ENCODE measurements at places on chromosomes 13 and 19. TPM values are rescaled to one million over a fixed set of nuclear protein-coding genes. Genes with fewer than 3 reads are reported as not detected.

The ZSCAN18 gene
- 43.2 TPM for total RNA-seq

The OR7E24 gene
- not detected for total RNA-seq

The SBSN gene
- total RNA-seq: 1.4 TPM

The TMIGD2 gene
- total RNA-seq: not detected

The DHDH gene
- total RNA-seq: not detected

The EMP3 gene
- total RNA-seq: 162 TPM

The KCNRG gene
- 1.1 TPM for total RNA-seq

The NKG7 gene
- not detected for total RNA-seq

The NLRP9 gene
- not detected for total RNA-seq

The YJU2 gene
- total RNA-seq: 17.2 TPM

The C5AR1 gene
- total RNA-seq: not detected

The PRSS57 gene
- total RNA-seq: not detected

The ZNF497 gene
- not detected for total RNA-seq

The TMTC4 gene
- 5.5 TPM for total RNA-seq

The TNFSF13B gene
- 2.3 TPM for total RNA-seq

The SOX21 gene
- total RNA-seq: not detected

The TMEM91 gene
- 12.8 TPM for total RNA-seq

The CEACAM3 gene
- not detected for total RNA-seq

The TTC9B gene
- total RNA-seq: not detected

The NUP62 gene
- total RNA-seq: 28.8 TPM

The KIR2DL4 gene
- not detected for total RNA-seq

The LGALS7 gene
- not detected for total RNA-seq

The NFIX gene
- total RNA-seq: 49.4 TPM

The HPN gene
- not detected for total RNA-seq

The OCEL1 gene
- total RNA-seq: 9.0 TPM

The TNNI3 gene
- not detected for total RNA-seq

The NR2F6 gene
- total RNA-seq: 73.4 TPM

The EMC10 gene
- total RNA-seq: 98.9 TPM

The FCGBP gene
- total RNA-seq: not detected

The ZNF728 gene
- not detected for total RNA-seq

The ZNF90 gene
- total RNA-seq: 0.89 TPM

The C3 gene
- total RNA-seq: 3.5 TPM

The DCT gene
- total RNA-seq: not detected

The ZNF284 gene
- total RNA-seq: 1.6 TPM

The S1PR5 gene
- total RNA-seq: not detected

The PRODH2 gene
- not detected for total RNA-seq

The FAM216B gene
- not detected for total RNA-seq

The RELB gene
- 14.9 TPM for total RNA-seq

The KIR3DL2 gene
- total RNA-seq: not detected

The TMEM86B gene
- total RNA-seq: 1.8 TPM

The PCSK4 gene
- total RNA-seq: 1.6 TPM

The CLDND2 gene
- not detected for total RNA-seq

The IRS2 gene
- total RNA-seq: 6.6 TPM

The DLEU7 gene
- not detected for total RNA-seq

The ZNF610 gene
- total RNA-seq: 1.2 TPM

The N4BP2L2 gene
- 50.0 TPM for total RNA-seq

The MTRF1 gene
- total RNA-seq: 9.4 TPM

The GPR4 gene
- 0.53 TPM for total RNA-seq

Data from myometrial cell (primary cell).